ENCODE measurements at places on chromosomes 6 and 20. TPM values are rescaled to one million over a fixed set of nuclear protein-coding genes. Genes with fewer than 3 reads are reported as not detected.

DNA sequence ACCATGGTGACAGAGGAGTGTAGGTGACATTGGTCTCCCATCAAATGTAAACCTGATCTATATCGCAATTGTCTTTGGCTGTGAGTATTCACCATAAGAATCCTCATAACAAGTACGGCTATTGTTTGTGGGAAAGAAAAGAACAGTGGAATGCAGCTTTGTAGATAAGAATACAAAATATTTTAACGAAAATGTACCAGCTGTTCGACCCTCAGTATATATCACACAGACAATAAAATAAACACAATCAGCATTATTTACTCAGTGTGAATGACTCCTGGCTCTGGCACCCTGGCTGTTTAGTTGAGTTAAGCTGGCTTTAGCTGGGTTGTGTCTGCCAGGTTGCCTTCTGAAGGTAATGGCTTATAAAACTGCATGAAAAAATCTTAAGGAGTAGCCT, 43.4 kb downstream of the SNRNP48 start:
- H3K27ac ChIP-seq, result no peak overlapping the region
- H3K4me3 ChIP-seq, result no peak overlapping the region
- H3K36me3 ChIP-seq, result no peaks in the 10 kb centered on the region
- H3K4me1 ChIP-seq, result no peaks in the 10 kb centered on the region
- DNase-seq, result no peak

DNA sequence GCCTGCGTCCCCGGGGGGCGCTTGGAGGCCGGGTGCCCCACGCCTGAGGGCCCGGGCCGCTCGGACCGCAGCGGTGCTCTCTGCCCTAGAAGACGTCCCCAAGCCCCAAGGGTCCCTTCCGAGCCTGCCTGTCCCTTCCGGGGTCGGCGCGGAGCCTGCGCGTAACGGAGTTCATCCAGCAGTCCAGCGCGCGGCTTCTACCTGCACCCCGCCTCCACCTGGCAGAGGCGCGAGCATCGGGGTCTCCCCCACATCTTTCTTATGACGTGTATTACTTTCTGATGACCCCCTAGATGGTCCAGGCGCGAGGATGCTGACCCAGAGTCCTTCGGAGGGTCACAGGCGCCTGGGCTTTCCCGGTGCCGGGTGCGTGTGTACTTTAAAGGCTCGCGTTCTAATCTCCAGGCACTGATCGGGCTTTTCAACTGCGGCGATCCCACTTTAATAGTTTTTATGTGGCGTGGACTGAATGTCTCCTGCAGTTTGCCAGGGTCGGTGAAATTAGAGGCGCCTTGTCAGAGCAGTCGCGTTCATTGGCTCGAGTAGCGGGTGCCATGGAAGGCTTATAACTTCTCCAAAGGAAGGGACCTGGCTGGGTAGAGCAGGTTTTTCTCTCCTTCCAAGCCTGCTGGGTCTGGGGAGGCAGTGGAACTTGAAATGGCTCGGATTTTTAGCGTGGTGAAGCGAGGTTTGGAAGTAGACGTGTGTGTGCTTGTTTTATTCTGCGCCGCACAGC, 912 bp downstream of the EYA4 start:
- H3K36me3 ChIP-seq, result no peaks in the 10 kb centered on the region
- H3K27ac ChIP-seq, result no peak overlapping the region
- peaks cover 38% of the 10 kb centered on the region for H3K27me3 ChIP-seq
- peak overlapping the region; percentile 67 for H3K4me3 ChIP-seq

Gene GMNN
- 11.7 TPM for total RNA-seq

Gene FRK
- total RNA-seq, result not detected

DNA sequence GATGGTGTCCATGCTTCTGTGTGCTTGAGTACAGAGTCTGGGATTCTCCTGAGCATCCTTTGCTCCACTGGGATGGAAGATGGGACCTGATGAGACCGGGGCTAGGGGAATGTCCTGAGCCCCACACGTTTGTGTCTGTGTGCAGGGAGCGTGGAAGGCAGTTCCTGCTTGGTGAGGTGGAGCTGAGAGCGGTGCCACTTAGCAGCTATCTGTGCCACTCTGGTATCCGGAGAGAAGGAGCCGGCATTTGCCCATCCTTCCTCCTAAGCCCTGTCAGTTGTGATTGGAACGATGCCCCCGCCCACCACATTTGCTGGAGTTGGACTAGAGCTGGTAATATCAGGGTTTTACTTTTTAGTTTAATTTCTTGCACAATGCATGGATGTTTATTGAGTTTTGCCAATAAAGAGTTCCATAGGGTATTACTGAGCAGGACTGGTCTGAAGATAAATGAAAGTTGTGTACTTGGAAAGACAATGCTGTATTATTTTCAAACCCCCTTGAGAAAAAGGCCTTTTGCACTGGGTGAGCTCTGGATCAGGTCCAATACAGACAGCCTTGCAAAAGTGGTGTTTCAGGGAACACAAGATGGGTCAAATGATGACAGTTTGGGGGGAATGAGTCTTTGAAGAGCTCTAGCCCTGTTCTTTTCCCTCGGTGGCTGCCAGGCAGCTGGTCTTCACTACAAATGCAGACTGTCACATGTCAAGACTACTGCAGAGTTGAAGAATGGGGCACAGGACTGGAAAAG, 130.8 kb downstream of the SYCP2 start:
- no peak for DNase-seq
- H3K27ac ChIP-seq, result no peak overlapping the region
- H3K36me3 ChIP-seq, result peaks cover 4% of the 10 kb centered on the region
- H3K4me1 ChIP-seq, result no peaks in the 10 kb centered on the region

Gene HEY2
- total RNA-seq, result 0.23 TPM

DNA sequence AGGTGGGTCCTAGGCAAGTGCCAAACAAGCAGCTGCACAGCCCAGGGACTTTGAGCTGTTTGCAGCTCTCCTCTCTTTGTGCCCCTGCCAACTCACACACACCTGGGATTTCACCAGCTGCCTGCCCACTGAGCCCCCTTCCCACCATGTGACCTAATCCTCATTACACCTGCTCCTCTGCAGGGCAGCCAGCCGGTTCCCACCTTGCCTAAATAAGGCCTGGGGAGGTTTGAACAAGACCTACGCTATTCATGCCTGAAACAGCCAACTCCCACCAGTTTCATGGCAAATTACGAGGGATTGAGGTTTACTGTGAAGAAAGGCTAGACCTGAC, 92.6 kb upstream of the SOX4 start:
- no peaks in the 10 kb centered on the region for H3K36me3 ChIP-seq
- H3K4me3 ChIP-seq, result no peak overlapping the region
- no peak overlapping the region for H3K27ac ChIP-seq
- H3K4me1 ChIP-seq, result no peaks in the 10 kb centered on the region

Gene DEK
- total RNA-seq, result 70.5 TPM

GRCh38 chr6:72149715-72150114, 263.4 kb downstream of the RIMS1 start:
- no peak overlapping the region for H3K4me3 ChIP-seq
- H3K27me3 ChIP-seq, result no peaks in the 10 kb centered on the region
- no peak for DNase-seq
- H3K36me3 ChIP-seq, result no peaks in the 10 kb centered on the region

DNA sequence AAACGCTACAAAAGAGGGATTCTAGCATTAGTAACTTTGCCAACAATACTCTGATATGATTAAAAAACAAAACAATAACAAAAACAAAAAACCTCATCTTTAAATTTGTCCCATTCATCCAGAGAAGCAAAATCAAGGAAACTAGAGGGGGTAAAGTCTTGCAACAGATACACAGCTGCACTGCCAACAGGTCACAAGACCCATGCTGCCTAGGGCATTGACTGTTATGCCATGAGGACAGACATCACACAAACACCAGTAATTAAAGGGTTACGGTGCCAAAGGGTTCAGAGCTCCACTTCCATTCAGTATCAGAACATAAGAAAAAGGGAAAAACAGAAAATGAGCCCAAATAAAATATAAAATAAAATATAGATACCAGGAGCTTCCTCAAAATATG, 1.6 kb downstream of the TBC1D20 start:
- no peak for DNase-seq
- peak overlapping the region; percentile 53 for H3K4me3 ChIP-seq
- peaks cover 28% of the 10 kb centered on the region for H3K4me1 ChIP-seq

GRCh38 chr20:63172726-63173125, 43.2 kb downstream of the YTHDF1 start:
- no peak for DNase-seq
- H3K4me1 ChIP-seq, result peaks cover 7% of the 10 kb centered on the region
- H3K27ac ChIP-seq, result no peak overlapping the region
- H3K27me3 ChIP-seq, result peaks cover 40% of the 10 kb centered on the region
- H3K4me3 ChIP-seq, result no peak overlapping the region
- peaks cover 7% of the 10 kb centered on the region for H3K36me3 ChIP-seq

Gene PKHD1
- total RNA-seq, result 0.02 TPM

- DNase-seq, result peak; percentile 29
- no peak overlapping the region for H3K4me3 ChIP-seq
- no peaks in the 10 kb centered on the region for H3K36me3 ChIP-seq
Measured at GRCh38 chr6:144013486-144013909, 5.4 kb upstream of the PLAGL1 start.

DNA sequence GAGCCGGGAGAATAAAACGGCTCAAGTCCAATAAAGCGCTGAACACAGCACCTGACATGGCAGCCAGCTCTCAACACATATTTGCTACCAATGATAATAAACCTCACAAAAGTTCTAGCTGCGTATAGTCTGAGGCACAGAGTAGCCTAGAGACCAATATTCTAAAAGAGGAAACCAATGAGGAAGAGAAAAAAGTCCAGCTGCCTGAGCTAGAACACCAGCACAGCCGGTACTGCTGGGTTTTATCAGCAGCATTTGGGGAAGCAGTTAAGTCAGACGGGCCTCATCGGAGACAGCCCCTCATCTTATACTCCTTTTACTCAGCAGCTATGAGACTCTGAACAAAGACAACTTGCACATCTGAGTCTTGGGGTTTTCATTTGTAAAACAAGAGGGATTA, 2.4 kb upstream of the RTF2 start:
- peaks cover 7% of the 10 kb centered on the region for H3K36me3 ChIP-seq
- no peak for DNase-seq
- H3K4me3 ChIP-seq, result no peak overlapping the region
- no peak overlapping the region for H3K27ac ChIP-seq

Gene SLCO4A1
- 1.9 TPM for total RNA-seq

DNA sequence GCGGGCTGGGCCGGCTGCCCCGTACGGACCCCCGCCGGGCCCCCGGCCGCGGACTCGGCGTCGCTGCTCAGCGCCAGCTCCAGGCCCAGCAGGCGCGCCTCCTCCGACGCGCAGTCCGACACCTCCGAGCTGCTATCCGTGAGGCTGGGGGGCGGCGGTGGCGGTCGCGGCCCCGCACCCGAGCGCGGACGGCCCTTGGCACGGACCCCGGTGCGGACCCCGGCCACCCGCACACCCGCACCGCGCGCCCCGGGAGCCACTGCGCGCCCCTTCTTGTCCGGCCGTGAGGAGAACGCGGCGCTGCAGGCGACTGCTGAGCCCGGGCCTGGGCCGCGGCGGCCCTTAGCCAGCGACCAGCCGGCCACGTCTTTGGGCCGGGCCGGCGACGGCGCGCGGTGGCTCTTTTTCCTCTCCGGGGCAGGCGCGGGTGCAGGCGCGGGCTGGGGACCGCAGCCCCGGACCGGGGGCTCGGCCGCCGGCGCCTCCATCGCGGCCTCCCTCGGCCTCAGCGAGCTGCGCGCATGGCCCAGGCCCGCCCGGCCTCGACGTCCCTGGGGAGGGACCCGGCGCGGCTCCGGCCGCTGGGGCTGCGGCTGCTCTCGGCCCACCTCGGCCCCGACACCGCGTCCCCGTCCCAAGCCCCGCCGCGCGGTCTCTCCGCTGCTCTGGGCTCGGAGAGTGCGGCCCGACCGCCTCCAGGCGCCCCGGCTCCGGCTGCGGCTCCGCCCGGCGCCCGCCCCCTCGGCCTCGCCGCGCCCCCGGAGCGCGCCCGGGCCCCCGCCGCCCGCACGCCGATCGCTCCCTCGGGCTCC, 12.9 kb upstream of the TLDC2 start:
- peaks cover 9% of the 10 kb centered on the region for H3K4me1 ChIP-seq
- no peak overlapping the region for H3K27ac ChIP-seq
- peaks cover 5% of the 10 kb centered on the region for H3K36me3 ChIP-seq

- H3K4me3 ChIP-seq, result no peak overlapping the region
- H3K27ac ChIP-seq, result no peak overlapping the region
- H3K4me1 ChIP-seq, result peaks cover 6% of the 10 kb centered on the region
- peaks cover 4% of the 10 kb centered on the region for H3K36me3 ChIP-seq
Measured at GRCh38 chr20:3652676-3653596, 10.3 kb downstream of the GFRA4 start.

Gene NHSL1
- total RNA-seq, result 0.86 TPM

Measured in T-helper 17 cell (primary cell).